ENCODE measurements at places on chromosomes 12 and 14.

DNA sequence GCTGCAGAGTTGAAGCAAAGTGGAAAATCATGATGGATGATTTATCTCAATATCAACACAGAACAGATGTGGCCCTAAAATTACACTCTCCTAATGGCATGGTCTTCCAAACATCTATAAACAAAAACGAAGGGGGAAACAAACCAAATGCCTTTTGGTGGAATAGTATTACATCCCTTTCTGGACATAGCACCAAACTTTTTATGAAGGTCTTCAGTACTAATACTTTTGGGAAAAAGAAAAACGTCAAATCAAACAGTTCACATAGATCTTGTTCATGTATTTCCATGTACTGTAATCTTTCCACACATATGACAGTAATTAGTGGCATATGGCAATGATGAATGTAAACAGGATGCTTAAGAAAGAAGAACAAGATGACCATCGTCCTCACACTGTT is 22.9 kb upstream of the ANAPC7 start:
- DNase-seq, result no peak

DNA sequence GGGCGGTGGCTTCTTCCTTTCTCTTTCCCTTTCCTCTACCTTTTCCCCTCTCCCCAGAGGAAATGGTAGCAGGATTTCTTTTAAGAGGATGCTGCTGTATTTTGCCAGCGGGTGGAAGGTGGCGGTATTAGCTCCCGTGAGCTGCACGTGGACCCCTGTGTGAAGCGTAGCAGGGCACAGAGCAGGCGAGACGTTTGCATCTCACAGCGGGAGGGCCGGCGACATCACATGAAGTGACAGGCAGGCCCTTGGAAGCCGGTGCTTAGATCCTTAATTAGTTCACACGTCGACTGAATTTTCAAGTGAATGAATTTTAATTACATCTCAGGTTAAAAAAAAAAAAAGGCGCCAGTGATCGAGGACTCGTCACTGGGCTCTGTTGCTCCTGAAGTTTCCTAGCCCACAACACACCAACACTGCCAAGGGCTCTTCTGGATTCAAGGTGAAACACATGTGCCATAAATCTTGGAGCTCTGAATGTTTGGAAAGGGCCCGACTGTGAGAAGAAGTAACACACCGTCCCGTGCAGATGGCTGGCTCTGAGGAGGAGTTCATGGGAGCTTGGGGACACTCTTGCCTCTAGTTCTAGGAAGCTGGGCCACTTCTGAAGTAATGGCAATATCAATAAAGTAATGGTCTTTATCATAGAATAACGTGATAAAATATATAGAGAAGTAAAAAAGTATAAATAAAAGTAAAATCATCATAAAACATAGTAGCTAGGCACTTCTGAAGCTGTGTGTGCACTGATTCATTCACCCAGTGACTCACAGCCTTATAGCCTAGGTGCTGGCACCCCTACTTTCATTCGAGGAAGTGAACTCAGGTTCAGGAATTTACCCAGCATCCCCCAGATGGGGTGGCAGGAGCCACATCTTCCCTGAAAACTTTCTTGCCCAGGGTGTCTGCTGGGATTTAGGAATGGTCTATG is 75.3 kb downstream of the AACS start:
- DNase-seq, result no peak

GRCh38 chr12:99544457-99544856 is 103.1 kb upstream of the GARIN6 start:
- no peak for DNase-seq

GRCh38 chr12:32486158-32486557 is 86.8 kb downstream of the FGD4 start:
- DNase-seq, result no peak

DNA sequence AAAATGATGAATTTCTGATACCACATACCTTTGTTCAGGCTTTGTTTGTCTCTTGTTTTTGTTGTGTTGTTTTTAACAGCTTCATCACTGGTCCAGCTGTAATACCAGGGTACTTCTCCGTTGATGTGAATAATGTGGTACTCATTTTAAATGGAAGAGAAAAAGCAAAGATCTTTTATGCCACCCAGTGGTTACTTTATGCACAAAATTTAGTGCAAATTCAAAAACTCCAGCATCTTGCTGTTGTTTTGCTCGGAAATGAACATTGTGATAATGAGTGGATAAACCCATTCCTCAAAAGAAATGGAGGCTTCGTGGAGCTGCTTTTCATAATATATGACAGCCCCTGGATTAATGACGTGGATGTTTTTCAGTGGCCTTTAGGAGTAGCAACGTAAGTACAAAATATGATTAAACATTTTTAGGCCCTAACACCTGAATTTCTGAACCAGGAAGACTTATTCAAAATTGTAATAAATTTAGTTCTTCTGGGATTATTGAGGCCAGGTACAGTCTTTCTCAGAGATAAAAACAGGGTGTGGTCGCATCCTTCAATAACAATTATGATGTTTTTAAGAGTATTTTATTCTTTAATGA is 22.4 kb downstream of the RXYLT1 start:
- no peak for DNase-seq

All from T-helper 17 cell (primary cell).